ENCODE measurements at places on chromosomes 6 and 20.
A peak's percentile ranks its signal among the peaks of the same experiment; 100 is the strongest.

DNA sequence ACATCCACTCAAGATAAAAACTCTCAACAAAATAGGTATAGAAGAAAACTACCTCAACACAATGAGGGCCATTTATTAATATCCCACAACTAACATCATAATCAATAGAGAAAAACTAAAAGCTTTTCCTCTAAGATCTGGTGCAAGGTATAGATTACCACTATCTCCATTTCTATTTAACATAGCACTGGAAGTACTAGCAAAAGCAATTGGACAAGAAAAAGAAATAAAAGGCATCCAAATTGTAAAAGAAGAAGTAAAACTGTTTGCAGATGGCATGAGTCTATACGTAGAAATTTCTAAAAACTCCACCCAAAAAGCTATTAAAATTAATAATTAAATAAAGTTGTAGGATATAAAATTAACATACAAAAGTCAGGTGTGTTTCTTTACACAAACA, 230.8 kb upstream of the PRSS16 start:
- no peak for DNase-seq

DNA sequence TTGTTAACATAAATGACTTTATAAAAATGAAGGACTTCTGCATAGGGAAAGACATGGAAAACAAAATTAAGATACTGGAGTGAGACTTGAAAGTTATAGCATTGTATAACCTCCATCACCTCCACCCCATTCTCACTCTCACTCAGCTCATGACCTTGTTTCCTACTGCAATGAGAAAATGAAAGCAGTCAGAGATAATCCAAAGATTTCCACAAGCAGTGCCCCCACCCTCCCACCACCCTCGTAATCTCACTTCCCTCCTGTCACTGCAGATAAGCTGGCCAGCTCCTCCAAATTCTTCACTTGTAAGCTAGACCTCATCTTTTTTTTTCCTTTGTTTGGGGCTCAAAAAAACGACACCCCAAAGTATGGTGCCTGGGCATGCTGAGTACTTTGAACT, 52.9 kb upstream of the PROKR2 start:
- no peak for DNase-seq

DNA sequence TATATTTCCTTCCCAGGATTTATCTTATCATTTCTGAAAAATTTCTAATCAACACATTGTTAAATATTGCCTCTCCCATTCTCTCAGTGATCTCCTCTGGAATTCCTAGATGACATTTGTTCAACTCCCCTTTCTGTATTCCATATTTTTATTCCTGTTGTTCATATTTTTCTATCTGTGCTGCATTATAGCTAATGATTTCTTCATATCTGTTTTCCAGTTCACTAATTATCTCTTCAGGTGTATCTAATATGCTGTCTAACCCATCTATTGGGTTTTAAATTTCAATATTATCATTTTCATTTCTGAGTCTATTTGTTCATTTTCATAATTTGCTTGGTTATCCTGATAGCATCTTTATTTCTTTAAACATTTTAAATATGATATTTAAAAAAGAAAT, 141.9 kb downstream of the GRM4 start:
- no peak for DNase-seq

DNA sequence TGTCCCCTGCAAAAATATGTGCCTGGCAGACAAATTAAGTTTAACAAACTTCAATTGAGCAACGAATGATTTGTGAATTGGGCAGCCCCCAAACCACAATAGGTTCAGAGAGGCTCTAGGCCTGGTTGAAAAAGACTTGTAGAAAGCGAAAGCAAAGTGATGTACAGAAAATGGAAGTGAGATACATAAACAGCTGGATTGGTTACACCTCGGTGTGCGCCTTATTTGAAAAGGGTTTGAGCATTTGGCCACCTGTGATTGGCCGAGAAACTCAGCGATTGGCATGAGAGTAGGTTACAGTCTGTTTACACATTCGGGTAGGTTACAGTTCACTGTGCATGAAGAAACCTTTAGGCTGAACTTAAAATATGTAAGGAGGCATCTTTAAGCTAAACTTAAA, 136.9 kb downstream of the CD83 start:
- no peak for DNase-seq

GRCh38 chr6:13965582-13966127, 40.9 kb downstream of the RNF182 start:
- DNase-seq = no peak

- DNase-seq = no peak
Observed at GRCh38 chr6:127864701-127865100, 36.2 kb downstream of the THEMIS start.

DNA sequence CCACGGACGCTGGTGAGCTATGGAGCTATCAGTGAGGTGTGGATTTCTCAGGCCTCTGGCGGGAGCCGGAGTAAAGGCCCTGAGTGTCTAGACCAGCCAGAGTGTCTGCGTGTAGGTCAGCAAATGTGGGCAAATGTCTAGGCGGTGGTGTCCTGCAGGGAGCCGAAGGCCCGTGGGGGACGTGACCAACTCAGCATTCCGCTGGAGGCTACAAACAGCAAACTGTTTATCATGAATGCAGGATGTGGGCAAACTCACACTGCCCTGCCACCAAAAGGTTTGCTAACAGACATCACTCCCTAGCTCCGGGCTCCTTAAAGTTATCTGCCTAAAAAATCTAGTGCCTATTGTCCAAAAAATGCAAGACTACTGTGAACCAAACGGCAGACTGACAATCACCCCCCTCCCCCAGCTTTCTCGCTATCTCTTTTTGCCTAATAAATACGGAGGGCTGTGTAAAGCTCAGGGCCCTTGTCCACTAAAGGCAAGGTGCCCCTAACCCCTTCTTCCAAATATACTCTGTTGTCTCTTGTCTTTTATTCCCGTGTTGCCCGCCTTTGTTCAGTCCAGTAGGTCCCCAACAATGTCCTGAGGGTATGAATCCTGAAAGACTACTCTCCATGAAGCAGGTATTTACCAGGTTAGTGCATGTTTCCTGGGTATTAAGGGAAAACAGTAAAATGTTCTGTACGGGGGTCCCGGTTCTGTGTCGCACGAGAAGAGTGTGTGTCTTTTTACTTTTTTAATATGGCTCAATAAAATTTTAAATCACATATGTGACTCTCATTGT, 29.0 kb upstream of the AFDN start:
- DNase-seq = no peak

GRCh38 chr6:169415179-169415578, 161.5 kb upstream of the THBS2 start:
- DNase-seq = no peak

DNA sequence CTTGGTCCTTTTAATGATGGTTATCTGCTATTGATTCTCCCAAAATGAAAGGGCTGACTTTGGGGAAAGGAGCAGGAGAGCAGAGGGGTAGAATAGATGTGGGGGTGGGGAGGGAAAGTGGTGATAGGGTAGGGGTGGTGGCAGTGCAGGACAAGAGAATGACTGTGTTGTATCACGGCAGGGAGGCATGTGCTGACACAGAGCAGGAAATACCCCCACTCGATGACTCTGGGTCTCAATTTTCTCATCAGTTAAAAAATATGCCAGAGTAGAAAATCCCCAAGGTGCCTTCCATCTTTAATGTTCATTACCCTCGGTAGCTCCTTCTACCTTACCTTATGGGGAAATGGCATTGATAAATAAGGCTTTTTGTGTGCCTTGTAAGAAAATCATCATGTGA, 79.0 kb upstream of the ATXN1 start:
- DNase-seq = no peak

DNA sequence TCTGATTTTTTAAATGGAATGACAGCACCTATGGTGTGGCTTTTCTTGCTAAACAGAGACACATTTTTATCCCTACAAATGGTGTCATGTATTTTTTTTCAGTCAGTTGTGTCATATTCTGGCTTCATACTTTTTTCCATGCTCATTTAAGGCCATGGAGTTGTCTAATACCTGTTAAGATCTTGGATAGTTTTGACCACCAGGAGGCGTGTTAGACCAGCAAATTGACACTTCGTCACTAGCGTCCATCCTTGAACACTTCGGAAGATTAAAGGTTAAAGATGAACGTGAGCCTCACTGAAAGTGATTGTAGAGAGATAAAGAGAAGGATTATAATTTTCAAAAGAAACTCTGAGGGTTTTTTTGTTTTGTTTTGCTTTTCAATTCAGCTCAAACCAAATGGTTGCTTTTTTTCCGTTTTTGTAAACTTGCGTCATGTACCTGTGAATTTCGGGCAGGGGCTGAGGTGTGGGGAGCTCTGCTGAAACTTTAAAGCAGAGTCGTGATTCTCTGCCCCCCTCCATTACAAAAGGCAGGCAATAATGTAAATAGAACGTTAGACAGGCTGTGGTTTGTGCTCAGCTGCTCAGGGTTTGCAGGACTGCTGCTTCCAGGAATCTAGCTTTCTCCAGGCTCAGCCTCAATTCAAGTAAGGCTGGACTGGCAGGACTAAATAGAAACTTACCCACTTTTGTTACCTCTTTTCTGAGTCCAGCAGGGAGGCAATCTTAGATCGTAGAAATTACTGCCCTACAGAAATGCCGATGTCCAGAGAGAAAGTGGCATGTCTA, 245.1 kb downstream of the FOXA2 start:
- no peak for DNase-seq

- DNase-seq = peak; percentile 48
Observed at GRCh38 chr20:58839474-58839874, 11.2 kb downstream of the GNAS-AS1 start.

DNA sequence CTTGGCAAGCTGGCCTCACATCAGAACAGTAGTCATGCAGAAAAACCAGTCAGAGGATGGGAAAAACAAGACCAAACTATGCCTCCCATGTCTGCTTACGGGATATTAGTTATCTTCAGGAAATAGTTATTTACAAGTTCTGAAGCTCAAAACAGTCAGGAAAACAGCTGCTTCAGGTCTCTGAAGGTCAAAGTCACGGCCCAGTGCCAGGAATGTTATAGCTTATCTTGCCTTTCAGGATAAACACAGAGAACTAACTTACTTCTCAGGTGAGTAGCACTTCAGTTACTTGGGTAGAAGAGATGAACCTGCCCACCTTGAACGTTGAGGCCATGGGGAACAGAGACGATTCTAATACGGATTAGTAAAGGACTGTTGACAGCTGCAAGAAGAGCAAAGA, 310.7 kb downstream of the KIF16B start:
- no peak for DNase-seq

- no peak for DNase-seq
Observed at GRCh38 chr20:56445540-56445939, 22.9 kb upstream of the RTF2 start.

DNA sequence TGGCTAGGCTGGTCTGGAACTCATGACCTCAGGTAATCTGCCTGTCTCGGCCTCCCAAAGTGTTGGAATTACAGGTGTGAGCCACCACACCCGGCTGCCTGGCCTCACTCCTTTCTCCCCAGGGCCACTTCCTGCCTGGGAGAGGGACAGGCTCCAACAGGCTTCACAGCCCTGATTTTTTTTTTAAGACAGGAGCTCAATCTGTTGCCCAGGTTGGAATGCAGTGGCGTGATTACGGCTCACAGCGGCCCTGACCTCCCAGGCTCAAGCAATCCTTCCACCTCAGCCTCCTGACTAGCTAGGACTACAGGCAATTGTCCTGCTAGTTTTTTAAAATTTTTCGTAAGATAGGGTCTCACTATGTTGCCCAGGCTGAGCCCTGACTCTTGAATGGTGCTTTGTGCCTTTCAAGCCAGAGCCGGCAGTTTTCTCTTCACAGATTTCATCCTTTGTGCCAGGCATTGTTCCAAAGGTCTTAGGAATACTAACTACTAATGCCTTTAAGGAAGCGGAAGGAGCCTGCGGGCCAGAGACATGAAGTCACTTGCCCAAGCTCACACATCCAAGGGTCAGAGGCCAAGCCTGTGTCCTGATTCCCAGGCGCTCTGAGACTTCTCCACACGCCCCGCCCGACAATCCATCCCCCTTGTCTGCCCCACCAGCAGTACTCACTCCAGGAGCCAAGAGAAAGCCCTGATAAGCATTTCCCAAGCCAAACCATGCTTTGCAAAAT, 19.2 kb downstream of the CAPN11 start:
- no peak for DNase-seq

DNA sequence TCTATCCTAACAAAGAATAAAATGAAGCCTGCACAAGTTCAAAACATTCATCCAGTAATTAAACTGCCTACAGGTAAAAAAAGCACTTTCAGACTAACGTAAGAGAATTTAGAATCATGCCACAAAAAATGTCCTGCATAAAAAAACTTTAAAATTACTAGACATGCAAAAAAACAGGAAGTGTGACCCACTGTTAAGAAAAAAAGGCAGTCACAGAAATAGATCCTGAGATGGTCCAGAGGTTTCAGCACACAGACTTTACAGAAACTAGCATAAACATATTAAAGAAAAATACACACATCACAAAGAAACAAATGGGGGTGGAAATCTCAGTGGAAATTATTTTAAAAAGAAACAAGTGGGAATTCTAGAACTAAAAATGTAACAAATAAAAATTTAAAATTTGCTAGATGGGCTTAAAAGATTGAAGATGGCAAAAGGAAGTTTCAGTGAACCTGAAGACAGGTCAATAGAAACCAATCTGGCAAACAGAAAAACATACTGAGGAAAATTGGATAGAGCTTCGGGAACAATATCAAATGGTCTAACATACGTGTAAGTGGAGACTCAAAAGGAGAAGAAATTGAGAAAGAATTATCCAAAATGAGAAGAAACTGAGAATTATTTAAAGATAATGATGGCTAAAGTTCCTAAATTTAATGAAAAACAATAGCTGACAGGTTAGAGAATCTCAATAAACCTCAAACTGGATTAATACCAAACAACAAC, 3.4 kb upstream of the ZNF133 start:
- DNase-seq = no peak

- no peak for DNase-seq
Observed at GRCh38 chr6:29559524-29560287, at the start of gene UBD. Gene UBD, minus strand, starts transcription at chr6:29559732. Its CDS starts 31 bp downstream, at chr6:29559701.

DNA sequence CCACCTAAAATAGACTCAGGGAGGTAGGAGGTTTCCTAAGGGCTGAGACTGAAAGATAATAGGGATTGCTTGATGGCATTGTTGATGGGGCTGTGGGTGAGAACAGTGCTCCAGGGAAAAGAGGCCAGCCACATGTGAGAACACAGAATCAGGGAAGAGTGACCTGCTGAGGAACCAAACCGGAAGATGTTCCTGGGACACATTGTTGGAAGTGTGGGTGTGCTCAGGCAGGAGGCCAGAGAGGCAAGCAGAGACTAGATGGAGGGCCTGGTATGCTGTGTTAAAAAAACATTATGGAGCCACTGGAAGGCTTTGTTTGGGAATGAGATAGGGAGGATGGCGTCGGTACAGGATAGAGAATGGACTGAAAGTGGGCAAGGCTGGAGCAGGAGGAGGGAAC, 23.3 kb downstream of the RNF144B start:
- DNase-seq = no peak
